ENCODE measurements at places on chromosomes 6 and 20.
A peak's percentile ranks its signal among the peaks of the same experiment; 100 is the strongest.

DNA sequence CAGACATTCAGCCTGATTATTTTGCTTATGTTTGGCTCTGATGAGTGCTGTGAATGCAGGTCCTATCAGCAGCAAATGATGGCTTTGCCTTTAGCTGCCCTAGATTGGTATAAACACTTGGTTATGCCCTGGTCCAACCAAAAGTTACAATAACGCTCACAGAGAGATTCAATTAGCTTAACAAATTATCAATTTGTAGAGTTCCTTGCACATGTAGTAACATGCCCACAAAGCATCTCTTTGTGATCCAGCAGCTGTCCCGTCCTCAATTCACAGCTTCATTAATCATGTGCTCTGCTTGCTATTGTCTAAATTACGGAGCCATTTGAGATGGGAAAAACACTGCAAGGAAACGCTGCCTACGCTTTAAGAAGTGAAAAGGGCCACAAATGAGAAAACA lies 457.9 kb downstream of the HDGFL1 start:
- DNase-seq = no peak

DNA sequence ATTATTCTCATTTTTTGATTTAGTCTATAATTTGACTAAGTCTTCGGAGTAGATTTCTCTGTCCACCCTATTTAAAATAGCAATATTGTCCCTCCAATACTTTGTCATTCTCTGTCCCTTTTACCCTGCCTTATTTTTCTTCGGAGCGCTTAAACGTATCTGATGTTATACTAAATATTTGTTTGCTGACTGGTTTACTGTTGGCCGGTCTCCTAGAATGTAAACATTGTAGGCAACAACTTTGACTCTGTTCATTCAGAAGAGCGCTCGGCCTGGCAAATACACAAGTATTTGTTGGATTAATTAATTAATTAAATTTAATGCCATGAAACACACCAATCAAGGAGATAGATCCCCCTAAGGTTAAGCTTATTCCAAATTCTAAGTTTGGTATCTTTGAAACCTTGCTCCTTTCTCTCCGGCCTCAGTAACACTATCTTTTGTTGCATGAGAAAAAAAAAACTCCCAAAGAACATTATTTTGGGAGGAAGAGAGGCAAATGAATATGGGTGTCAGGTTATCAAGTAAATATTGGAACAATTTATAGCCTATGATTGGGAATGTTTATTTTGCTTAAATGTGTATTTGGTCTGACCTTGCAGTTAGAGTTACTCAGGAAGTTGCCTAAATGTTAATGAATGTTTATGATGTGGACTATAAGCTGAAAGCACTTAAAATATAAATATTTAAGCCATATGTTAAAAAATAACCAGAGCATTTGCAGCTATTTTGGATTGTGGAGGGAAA lies 231.1 kb downstream of the SOX4 start:
- DNase-seq = no peak

DNA sequence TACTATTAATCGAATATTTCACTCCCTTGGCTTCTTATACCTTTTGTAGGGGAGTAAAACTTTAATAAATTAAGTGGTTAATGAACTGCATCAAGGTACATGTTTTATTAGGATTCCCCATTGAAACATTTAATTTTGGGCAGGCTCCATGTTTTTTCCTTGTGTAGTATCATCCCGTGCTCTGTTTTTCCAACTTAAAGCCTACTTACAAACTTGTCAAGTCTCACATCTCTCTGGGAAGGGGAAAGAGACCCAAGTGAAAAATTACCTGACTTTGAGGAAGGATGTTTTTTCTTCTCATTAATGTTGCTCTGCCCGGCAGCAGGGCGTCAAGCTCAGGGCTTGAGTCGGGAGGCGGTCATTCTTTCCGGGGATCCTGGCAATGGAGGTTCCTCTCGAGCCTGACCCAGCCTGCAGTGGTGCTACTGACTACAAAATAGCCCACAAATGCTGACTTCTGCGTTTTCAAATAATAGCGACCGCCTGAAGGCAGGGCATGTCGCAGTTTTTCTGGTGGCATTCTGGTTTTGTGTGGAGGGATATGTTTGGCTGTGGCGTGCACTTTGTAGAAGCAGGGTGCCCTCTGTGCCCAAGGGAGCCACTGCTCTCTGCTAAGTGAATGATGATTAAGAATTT lies 2.4 kb downstream of the DSP start:
- DNase-seq = no peak

GRCh38 chr20:63145156-63145555 lies 70.8 kb downstream of the YTHDF1 start:
- no peak for DNase-seq

- DNase-seq = no peak
Measured at GRCh38 chr6:155284775-155285174, 21.0 kb downstream of the CLDN20 start.

GRCh38 chr20:48453477-48454093 lies 374.2 kb downstream of the PREX1 start:
- no peak for DNase-seq

DNA sequence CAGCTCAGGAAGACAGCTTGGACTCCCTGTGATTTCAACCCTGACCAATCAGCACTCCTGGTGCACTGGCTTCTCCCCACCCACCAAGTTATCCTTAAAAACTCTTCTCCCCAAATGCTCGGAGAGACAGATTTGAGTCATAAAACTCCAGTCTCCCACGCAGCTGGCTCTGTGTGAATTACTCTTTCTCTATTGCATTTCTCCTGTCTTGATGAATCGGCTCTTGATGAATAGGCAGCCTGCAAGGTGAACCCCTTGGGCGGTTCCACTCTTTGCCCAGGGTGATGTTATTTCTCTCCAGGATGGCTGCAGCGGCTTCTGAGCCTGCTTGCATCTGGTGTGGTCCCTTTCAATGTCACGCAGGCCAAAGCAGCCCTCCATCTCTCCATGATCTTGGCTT lies 12.4 kb downstream of the SLC52A3 start:
- no peak for DNase-seq

GRCh38 chr20:43284486-43284885 lies 94.8 kb upstream of the PTPRT start:
- no peak for DNase-seq

DNA sequence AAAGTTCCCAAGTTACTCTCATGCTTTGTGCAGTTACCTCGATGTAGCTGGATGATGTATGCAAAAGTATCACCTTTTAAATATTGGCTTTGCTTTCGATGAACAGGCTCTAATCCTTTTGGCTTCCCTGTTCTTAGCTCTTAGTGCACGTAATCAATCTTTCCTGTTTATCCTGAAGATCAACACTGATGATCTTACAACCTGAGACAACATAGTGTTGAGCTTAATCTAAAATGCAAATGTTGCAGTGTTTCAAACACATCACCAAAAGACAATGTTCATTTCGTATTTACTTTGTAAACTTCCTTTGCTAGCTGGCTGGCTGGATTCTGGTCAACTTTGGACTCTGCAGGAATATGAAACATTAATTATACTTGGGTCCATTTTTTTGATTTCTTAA lies 132.1 kb downstream of the THEMIS start:
- no peak for DNase-seq

GRCh38 chr20:39939241-39939865 lies 749.7 kb downstream of the MAFB start:
- peak; percentile 55 for DNase-seq

DNA sequence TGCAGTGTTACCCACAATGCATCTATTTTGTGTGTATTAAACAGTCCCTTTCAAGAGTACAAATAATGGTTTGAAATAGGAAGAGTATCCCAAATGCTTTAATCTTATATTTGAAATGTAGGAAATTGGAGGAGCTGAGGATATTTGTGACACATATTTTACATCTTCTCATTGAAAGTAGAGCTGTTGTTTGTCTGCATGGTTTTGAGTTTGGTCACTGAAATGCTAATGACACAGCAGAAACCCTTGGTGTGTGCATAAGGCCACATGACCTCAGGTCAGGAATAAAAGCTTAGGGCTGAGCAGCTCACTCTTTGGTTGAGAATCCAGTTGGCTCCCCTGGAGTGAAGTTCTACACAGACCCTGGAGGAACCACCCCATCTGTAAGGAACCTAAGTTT lies 49.8 kb downstream of the TPD52L1 start:
- DNase-seq = no peak

DNA sequence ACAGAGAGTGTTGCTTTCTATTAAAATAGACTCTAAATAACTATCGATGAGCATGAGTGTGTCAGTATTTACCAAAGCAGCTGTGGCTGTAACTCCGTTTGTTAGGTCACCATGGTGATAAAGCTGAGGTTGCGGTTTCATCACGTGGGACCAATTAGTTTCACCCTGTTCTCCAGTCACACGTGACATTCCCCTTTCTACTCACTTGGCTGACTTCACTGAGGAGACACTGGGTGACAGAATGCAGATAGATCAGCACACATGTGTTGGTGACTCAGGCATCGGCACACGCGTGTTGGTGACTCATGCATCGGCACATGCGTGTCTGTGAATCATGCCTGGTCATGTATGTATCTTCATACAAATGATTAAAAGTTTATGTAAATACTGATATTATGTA lies 285.4 kb downstream of the THBS2 start:
- no peak for DNase-seq

All from suppressor macrophage (primary cell).